ENCODE measurements at places on chromosomes 16 and 17.

GRCh38 chr17:44850612-44851011 lies 2.9 kb downstream of the HIGD1B start:
- no peak for DNase-seq

DNA sequence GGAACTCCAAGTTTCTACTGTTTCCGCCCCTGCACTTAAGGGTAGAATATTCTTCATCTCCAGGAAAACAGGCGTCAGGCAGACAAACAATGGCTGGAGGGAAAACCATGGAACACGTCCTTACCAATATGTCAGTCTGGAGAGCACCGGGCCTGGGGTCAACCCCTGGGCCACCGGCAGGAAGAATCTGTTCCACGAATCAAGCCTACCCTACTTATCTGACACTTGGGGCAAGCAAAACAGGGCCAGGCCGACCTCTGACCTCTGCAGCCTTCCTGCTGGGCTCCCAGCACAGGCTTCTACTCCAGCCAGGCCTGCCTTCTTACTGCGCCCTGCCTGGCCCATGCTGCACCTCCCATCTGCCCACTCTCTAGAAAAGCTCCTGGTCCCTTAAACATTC lies 10.1 kb downstream of the VAC14 start:
- DNase-seq: no peak

DNA sequence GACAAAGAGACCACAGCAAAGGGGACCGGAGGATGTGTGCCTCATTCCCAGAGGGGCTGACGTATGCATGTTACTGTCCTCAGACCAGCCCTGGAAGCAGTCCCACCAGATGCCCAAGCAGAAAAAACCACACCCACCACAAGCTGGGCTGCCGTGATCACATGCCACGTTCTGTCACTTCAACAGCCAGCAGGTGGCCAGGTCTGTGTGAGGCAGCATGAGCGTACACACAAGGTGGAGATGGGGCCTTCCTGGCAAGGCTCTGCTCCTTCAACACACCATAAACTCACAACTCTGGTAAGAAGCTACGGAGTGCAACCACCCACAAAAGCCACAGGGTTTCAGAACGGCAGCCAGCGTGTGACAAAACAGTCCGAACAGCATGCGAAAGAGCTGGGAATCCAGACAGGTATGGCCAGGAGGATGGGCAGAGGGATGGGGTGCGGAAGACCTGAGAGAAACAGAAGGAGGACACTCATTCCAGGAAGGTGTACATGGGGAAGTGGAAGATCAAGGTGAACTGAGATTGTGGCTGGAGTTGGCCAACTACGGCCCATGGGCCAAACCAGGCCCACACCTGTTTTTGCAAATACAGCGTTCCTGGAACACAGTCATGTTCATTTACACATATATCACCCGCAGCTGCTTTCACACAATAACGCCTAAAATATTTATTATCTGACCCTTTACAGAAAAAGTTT lies 27.9 kb downstream of the MBTPS1 start:
- peak; percentile 56 for DNase-seq

DNA sequence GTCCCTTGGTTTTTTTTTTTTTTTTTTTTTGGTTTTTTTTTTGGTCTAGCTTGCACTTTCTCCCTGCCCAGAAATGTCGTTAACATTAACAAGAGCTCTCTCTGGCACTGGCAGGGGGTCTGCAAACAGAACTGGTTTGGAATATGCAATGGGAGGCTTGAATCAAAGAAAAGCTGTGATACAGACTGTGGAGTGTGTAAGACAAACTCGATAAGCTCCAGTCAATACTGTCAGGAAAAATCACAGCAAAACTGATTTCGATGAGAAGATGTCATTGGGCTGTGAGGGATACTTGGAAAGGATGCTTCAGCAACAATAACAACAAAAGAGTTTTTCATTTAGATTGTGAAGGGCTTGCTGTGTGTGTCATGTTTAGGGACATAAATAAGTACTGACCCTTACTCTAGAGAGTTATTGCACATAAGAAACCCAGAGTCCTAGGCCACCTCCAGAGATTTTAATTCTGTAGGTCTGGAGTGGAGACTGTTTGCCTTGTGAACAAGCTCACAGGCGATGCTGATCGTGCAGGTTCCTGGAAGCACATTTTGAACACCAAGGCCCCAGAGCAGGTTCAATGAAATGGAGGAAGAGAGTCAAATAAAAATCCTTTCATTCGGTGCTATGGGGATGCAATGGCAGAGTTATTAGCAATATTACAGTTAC lies 470.7 kb upstream of the RBFOX1 start:
- DNase-seq: no peak

GRCh38 chr16:87445486-87445885 lies 47.3 kb downstream of the ZCCHC14 start:
- no peak for DNase-seq

- no peak for DNase-seq
These were observed 107.2 kb upstream of the NETO2 start for GRCh38 chr16:47250983-47251382.

GRCh38 chr17:4195306-4195705 lies 52.3 kb downstream of the CYB5D2 start:
- DNase-seq: no peak

GRCh38 chr16:10878328-10878643 lies 1.3 kb downstream of the CIITA start:
- no peak for DNase-seq

GRCh38 chr17:67520916-67521774 lies 144.1 kb downstream of the PITPNC1 start:
- DNase-seq: no peak

DNA sequence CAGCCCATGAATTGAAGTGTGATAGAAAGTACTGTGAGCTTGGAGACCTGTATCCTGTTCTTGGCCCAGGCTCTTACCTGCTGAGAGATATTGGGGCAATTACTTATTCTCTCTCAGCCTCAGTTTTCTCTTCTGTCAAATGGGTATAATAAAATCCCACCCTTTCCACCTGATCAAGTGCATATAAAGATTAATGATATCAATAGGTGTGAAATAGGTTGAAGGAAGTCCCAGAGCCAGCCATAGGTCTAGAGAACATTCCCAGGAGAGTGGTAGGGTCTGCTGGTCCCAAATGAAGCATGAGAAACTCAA lies 81.2 kb downstream of the GNAO1 start:
- no peak for DNase-seq

- DNase-seq: no peak
These were observed 36.7 kb downstream of the SNX11 start for GRCh38 chr17:48144231-48144630.

- no peak for DNase-seq
These were observed 413.4 kb downstream of the SOX9 start for GRCh38 chr17:72534265-72534664.

DNA sequence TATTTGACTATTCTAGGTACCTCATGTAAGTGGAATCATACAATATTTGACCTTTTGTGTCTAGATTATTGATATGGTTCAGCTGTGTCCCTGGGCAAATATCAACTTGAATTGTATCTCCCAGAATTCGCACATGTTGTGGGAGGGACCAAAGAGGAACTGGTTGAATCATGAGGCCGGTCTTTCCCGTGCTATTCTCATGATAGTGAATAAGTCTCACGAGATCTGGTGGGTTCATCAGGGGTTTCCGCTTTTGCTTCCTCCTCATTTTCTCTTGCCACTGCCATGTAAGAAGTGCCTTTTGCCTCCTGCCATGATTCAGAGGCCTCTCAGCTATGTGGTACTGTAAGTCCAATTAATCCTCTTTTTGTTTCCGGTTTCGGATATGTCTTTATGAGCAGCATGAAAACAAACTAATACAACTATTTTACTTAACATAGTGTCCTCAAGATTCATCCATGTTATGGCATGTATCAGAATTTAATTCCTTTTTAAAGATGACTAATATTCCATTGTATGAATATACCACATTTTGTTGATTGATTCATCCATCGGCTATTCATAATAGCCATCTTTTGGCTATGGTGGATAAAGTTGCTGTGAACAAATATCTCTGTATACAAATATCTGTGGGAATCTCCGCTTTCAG lies 129.1 kb downstream of the FTO start:
- DNase-seq: no peak

- no peak for DNase-seq
These were observed 208.3 kb upstream of the SALL1 start for GRCh38 chr16:51359141-51359955.

DNA sequence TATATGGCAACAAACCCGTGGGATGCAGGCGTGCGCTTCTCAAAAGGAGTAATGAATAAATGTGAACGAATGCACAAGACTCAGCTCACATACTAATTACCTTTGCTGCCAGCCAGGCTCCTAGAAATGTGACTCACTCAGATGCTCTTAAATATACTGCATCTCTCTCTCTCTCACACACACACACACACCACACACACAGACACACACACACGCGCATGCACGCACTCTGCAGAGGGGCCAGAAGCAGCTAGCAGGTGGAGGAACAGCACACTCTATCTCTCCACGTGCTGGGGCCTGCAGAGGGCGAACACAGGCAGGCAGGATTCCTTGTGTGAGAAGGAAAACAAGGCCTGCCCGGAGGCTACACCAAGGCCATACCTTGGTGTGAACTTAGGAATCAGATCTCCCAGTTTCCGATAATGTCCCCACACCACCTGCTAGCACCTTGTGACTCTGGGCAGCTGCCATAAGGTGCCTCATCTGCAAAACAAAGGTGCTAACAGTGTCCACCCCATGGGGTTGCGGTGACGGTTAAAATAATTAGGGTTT lies 5.3 kb downstream of the GPRC5B start:
- no peak for DNase-seq

DNA sequence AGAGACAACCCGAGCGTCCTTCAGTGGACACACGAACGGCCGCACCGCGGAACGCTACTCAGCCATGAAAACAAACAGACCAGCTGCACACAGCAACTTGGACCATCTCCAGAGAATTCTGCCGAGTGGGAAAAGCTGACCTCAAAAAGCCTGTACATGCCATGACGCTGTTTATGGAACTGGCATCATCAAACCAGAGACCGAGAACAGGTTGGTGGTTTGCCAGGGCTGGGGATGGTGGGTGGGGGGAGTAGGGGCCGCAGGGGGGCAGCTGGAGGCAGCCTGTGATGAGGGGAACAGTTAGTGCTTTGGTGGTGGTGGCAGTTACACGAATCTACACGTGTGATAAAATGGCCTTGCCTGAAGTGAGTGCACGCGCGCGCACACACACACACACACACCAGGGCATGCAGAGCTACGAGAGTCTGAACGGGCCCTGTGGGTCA lies 169.8 kb downstream of the LAT start:
- DNase-seq: no peak

DNA sequence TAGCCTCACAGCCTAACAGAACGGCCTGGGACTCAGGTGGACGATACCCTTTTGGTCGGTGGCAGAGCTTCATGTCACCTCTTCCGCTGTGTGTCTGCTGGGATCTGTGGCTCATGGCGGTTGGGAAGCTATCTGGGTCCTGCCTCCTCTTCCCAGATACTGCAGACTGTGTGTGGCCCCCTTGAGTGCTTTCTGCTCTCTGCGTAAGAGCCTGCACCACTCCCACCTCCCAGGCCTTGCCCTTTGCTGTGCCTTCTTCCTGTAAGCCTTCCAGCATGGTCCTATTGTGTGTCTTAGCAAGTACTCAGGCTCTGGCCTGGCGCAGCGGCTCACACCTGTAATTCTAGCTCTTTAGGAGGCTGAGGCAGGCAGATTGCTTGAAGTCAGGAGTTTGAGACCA lies 17.5 kb upstream of the ADCY7 start:
- no peak for DNase-seq

GRCh38 chr16:82756283-82756599 lies 129.5 kb downstream of the CDH13 start:
- DNase-seq: no peak

DNA sequence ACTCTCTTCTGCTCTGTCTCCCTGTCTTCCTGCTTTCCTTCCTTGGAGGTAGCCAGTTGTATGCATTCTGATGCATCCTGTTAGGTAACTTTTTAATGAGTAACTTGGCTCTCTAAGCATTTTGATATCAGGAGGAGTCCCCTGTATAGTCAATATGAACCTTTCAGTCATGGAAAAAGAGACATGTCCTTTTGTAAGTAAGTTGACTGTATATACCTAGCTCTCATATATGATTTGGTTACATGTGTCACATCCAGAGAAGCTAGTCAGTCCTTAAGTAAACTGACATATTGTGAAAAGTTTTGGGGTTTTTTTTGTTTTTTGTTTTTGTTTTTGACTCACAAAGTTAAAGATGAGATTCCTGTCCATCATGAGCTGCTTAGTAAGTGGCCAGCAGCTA lies 18.8 kb downstream of the UTP18 start:
- no peak for DNase-seq

DNA sequence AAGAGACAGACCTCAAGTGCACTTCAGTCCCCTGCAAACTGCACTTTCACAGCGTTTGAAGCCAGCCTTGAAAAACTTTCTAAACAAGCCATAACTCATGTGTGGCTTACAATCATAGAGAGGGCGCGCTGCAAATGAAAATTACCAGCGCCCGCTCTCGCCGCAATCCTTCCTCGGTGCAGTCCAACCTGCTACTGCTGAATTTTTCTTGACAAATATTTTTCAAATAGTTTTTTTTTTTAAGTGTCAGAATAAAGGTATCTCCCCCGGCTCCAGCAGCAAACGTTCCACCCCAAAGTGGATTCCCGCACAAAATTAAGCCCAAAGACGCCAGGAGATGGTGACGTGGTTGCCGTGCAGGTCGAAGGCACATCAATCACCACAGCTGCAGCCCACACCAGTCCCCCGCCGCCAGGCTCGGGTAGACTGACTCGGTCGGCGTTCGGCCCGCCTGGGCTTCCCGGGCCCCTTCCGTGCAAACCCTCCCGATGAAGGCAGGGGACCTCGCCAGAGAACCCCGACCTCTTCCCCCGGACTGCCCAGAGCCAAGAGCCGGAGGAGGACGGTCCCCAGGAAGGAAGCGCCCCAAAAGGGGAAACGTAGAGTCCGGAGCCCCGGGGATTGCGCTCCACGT lies 630 bp downstream of the GRB2 start:
- DNase-seq: peak; percentile 28

DNA sequence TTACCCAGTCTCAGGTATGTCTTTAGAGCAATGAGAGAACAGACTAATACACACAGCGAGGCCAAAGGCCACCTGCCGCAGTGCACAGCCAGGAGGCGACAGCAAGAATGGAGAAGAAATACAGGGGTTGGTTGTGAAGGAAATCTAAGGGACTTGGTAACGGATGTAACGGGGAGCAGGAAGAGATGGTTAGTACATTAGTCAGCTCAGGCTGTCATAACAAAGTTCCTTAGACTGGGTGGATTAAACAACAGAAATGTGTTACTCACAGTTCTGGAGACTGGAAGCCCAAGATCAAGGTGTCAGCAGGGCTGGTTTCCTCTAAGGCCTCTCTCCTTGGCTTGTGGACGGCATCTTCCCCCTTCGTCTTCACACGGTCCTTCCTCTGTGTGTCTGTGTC lies 47.1 kb downstream of the TVP23C start:
- no peak for DNase-seq

Data from naive B cell (primary cell).